A549 treated with GW870086 at 1 μM for 4 hours (cell line): ENCODE measurements at places on chromosomes 2 and 18. TPM values are rescaled to one million over a fixed set of nuclear protein-coding genes. Genes with fewer than 3 reads are reported as not detected.

Gene GALNT5
- 2.5 to 2.6 TPM (median 2.6 TPM) in 5 replicates for total RNA-seq

Gene SCYGR4
- total RNA-seq, result not detected in 5 replicates

Gene DQX1
- total RNA-seq, result 0.05 to 0.42 TPM (median 0.08 TPM) in 4 of 5 replicates, not detected in the other

Gene PRSS56
- total RNA-seq, result 0.09 to 0.16 TPM (median 0.11 TPM) in 5 replicates

Gene RGPD3
- total RNA-seq, result 0.07 to 0.14 TPM (median 0.13 TPM) in 5 replicates

Gene ZNF2
- total RNA-seq, result 2.6 to 4.5 TPM (median 3.4 TPM) in 5 replicates

Gene PAX8
- 0.65 to 1.3 TPM (median 0.95 TPM) in 5 replicates for total RNA-seq

Gene DPP4
- 0.69 to 1.3 TPM (median 0.76 TPM) in 5 replicates for total RNA-seq

Gene SLC4A3
- 2.0 to 3.4 TPM (median 3.0 TPM) in 5 replicates for total RNA-seq

Gene PTH2R
- total RNA-seq, result not detected in 5 replicates

Gene MYCN
- 0.05 TPM in 1 of 5 replicates, not detected in the others for total RNA-seq

Gene RESP18
- total RNA-seq, result not detected in 5 replicates

Gene CIDEA
- total RNA-seq, result not detected in 5 replicates

Gene TUBA4A
- 273 to 385 TPM (median 299 TPM) in 5 replicates for total RNA-seq

Gene TXNDC2
- 0.08 to 0.22 TPM (median 0.14 TPM) in 4 of 5 replicates, not detected in the other for total RNA-seq

Gene PDCD1
- not detected in 5 replicates for total RNA-seq

Gene RNU2-63P
- total RNA-seq, result not detected in 5 replicates

Gene NT5DC4
- total RNA-seq, result not detected in 5 replicates

Gene RPRM
- total RNA-seq, result 0.11 TPM in 1 of 5 replicates, not detected in the others

Gene SPP2
- total RNA-seq, result not detected in 5 replicates

Gene DSG1
- not detected in 5 replicates for total RNA-seq

Gene ZNF804A
- not detected in 5 replicates for total RNA-seq

Gene RIT2
- not detected in 5 replicates for total RNA-seq

Gene MEP1B
- total RNA-seq, result 0.05 TPM in 1 of 5 replicates, not detected in the others

Gene NEU4
- 0.08 to 0.48 TPM (median 0.19 TPM) in 5 replicates for total RNA-seq

Gene TTLL4
- total RNA-seq, result 22.1 to 27.1 TPM (median 25.3 TPM) in 5 replicates

Gene CNGA3
- 0.03 to 0.06 TPM in 2 of 5 replicates, not detected in the others for total RNA-seq

Gene SMAD2
- total RNA-seq, result 54.4 to 65.5 TPM (median 62.5 TPM) in 5 replicates

Gene PLEKHH2
- total RNA-seq, result 1.3 to 2.3 TPM (median 2.0 TPM) in 5 replicates

Gene ITPRIPL1
- total RNA-seq, result not detected in 5 replicates

Gene TACR1
- 0.06 to 0.23 TPM (median 0.07 TPM) in 3 of 5 replicates, not detected in the others for total RNA-seq

Gene BCL2L11
- total RNA-seq, result 6.4 to 9.3 TPM (median 8.4 TPM) in 5 replicates

Gene UGT1A9
- total RNA-seq, result 4.1 to 6.1 TPM (median 4.5 TPM) in 5 replicates

Gene ALK
- not detected in 5 replicates for total RNA-seq

Gene RBFA
- total RNA-seq, result 28.5 to 31.0 TPM (median 29.7 TPM) in 5 replicates

Gene SLC19A3
- 1.6 to 2.6 TPM (median 2.3 TPM) in 5 replicates for total RNA-seq
